ENCODE measurements at places on chromosomes 5 and 9.

GRCh38 chr9:85521371-85522197 is 220.2 kb downstream of the AGTPBP1 start:
- no peak for DNase-seq

DNA sequence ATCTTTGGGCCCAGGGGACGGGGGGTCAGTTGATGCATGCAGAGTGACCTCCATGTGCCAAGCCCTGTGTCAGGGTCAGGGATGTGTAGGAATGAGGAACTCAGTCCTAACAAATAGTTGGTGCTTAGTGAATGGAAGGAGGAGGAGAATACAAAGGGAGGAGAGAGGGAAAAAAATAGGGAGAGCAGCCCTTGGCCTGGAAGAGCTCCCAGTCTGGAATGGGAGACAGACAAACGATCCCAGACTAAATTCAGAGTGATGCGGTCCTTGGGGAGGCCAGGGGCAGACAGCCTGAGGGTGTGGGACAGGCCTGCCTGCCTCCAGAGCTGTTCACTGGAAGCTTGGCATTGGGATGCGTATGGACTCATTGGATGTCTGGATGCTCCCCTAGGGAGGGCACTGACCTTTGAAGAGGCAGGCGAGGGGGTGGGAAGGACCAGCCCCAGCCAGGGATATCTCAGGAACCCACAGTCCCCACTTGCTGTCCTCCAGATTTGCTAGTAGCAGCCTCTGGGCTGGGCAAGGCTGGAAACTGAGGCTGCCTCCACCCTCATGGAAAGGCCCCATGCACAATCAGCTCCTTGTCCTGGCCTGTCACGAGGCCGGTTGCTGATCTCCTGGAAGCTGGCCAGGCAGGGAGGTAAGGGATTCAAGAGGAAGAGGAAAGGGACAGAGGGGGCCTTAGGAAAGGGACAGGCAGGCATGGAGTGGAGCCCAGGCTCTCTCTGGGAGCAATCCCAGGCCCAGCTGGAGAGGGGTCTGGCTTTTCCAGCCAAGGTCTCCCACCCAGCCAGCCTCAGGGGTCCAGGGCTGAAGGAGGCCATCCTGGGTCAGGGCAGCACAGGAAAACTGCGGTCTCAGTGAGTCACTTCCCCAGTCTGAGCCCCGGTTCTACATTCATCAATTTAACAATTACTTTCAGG is 69.0 kb upstream of the GGTA1 start:
- no peak for DNase-seq

DNA sequence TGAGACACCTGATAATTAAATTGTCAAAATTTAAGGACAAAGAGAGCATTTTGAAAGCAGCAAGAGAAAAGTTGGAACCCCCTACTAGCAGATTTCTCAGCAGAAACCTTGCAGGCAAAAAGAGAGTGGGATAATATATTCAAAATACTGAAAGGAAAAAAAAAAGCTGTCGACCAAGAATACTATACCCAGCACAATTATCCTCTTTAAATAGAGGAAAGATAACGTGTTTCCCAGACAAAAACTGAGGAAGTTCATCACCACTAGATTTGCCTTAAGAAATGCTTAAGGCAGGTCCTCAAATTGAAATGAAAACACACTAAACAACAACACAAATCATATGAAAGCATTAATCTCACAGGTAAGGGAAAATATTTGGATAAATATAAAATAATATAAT is 27.0 kb downstream of the HSD17B3 start:
- no peak for DNase-seq

GRCh38 chr5:41877408-41877807 is 7.2 kb upstream of the OXCT1 start:
- DNase-seq, result no peak

- no peak for DNase-seq
Observed at GRCh38 chr9:19701991-19702390, 86.8 kb downstream of the SLC24A2 start.

- DNase-seq, result no peak
Observed at GRCh38 chr9:26657958-26658357, 234.6 kb downstream of the CAAP1 start.

- DNase-seq, result no peak
Observed at GRCh38 chr9:119334745-119335144, 34.5 kb downstream of the BRINP1 start.

DNA sequence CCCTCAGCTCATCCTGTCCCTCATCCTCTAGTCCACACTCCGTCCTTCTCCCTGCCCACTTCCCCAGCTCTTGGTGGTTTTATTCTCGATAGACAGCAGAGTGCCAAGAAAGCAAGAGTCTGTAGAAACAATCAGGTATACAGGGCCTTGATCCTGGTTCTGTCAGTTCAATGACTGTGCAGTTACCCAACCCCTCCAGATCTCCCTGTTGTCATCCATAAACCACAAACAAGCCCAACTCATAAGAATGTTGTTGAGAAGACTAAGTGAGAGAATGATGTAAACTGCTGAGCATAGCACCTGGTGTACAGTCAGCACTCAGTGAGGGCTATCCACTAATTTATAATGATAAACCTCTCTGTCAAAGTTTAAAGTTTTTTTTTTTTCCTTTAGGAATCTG is 31.3 kb downstream of the ISL1 start:
- no peak for DNase-seq
